ENCODE measurements at places on chromosomes 5 and 9.

- DNase-seq = no peak
Measured at GRCh38 chr9:134458207-134459108, 132.2 kb downstream of the RXRA start.

GRCh38 chr5:115869256-115869795, 27.6 kb downstream of the AP3S1 start:
- DNase-seq = no peak

GRCh38 chr5:150625831-150626746, 14.4 kb upstream of the SYNPO start:
- no peak for DNase-seq

- DNase-seq = no peak
Measured at GRCh38 chr5:113507601-113508000, 5.9 kb upstream of the YTHDC2 start.

DNA sequence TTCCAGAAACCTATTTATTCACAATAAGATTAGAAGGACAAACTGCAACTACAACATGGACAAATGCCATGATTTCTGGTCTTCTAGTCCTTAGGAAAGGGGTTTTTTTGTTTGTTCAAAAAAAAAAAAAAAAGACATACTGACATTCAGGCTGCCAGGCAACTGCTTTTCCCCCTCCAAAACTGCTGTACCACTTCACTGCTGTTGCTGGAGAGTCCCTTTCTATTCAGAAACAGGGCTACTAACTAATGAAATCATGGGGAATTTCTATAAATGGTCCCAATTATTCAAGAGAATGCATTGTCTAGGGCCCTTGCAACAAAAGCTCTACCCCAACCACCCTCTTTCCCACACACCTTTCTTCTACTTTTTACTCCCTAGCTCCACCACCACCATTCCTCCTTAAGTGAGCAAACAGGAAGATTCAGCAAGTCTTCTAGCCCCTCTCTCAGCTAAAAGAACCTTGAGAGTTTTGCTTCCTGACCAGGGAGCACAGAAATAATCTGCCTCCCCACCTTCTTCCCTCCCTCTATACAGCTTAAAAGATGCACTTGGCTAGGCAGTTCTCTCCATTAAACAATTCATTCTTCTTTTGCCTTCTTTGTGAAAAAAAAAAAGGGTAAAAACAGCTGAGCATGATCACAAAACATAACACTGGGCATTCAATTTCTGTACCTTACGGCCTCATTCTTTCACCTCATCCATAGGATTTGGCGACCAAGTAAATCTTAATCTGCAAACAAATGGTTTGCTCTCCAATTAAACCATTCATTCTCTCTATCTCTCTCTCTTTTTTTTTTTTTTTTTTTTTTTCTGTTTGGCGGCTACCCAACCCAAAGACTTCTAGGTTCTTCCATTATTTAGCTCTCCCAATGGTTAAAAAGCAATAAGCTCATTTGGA, 13.8 kb downstream of the ZNF608 start:
- no peak for DNase-seq

GRCh38 chr9:75186767-75187380, 98.6 kb downstream of the OSTF1 start:
- DNase-seq = no peak

GRCh38 chr9:121956808-121957207, 136.3 kb downstream of the TTLL11 start:
- DNase-seq = no peak

DNA sequence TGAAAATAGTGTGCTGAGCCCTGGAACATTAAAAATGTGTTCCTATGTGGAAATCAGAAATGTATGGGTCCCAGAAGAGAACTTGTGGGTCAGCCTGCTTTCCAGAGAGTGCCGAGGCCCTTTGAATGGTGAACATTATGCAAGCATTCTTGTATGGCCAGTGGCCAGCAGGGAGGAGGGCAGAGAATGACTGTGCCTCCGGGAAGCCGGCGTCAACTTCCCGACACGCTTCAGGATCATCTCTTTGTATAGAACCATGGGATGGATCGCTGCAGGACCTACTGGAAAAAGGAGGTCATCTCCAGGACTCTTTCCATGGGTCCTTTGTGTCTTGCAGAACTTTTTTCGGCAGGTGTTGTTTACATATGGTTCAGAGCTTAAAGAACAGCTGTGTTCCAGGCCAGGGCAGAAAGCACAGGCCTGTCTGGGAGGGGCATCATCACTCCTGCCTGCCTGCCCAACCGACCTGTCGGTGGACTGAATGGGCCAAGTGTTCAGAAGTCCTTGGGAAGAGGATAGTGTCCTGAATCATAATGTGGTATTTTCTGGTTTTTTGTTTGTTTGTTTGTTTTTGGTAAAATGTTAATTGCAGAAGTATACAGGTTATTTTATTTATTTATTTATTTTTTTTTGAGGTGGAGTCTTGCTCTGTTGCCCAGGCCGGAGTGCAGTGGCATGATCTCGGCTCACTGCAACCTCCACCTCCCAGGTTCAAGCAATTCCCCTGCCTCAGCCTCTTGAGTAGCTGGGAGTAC, 9.0 kb downstream of the PRRC2B start:
- no peak for DNase-seq

DNA sequence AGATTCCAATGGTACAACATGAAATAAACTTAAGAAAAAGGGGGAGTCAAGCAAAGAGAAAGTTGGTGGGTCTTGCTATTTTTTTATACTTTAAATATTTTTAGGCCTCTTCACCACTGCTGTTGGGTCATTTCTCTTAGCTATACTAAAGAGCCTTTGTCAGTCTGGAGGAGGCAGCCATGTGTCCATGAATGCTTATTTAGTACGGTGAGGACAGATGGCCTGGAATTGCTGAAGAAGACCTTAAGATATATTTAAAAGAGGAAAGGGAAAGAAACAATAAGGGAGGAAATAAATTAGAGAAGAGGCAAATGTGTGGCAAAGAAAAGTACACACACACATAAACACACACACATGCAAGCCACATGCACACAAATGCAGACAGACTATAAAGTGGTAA, 560.5 kb upstream of the MEF2C start:
- no peak for DNase-seq

- no peak for DNase-seq
Measured at GRCh38 chr5:140575309-140575708, 10.7 kb downstream of the SLC35A4 start.

- DNase-seq = no peak
Measured at GRCh38 chr9:115328228-115328627, 210.3 kb upstream of the TNC start.

GRCh38 chr5:80668016-80668969, 13.5 kb upstream of the DHFR start:
- no peak for DNase-seq

DNA sequence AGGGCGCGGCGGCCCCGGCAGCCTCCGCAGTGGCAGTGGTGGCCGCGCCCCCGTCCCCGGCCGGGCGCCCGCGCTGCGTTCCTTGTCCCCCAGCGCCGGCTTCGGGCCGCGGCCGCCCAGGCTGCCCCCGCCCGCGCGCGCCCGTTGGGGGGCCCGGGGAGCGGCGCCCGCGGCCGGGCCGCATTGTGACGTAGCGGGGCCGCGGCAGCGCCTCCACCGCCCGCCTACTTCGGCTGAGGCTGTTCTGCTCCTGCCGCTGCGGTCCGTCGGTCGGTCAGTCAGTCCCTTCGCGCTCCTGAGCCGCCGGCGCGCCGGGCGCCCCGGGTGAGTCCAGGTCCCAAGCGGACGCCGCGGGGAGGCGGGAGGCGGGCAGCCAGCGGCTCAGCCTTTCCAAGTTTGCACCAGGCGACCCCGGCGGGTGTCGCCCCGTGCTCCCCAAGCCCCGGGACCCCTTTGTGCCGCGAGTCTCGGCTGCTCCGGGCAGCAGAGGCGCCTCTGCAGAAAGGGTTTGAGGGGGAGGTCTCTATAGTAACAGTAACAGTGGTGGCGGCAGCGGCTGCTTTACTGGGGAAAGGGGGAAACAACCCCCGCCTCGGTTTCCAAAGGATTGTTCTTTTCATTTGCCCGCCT, at the start of gene SNCAIP:
Gene SNCAIP (plus strand): TSS at position 277 of the 630 bp plus-strand sequence. CDS start 78,898 bp downstream, outside the sequence.
- no peak for DNase-seq

DNA sequence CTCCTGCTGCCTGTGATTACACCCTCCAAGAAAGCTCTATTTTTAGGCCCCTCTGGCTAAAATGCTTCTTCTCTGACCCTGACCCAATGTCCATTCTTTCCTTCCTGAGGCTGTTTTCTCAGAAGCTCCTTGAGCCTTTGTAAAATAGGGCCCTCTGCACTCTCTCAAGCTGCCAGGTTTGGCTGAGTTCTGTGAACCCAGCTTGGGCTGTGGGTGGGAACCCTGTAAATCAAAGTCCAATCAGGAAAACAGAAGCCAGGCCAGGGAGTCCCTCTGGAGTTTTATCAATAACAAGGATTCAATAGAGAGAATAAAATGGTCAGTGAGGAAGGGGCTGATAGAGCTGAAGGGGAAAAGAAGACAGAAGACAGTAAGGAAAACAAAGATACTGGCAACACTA, 43.7 kb upstream of the ERCC6L2 start:
- no peak for DNase-seq

- DNase-seq = peak; percentile 39
Measured at GRCh38 chr9:129665389-129665775, at the start of gene PRRX2. PRRX2 (plus strand) TSS chr9:129665647; CDS start chr9:129665868, 221 bp downstream.

DNA sequence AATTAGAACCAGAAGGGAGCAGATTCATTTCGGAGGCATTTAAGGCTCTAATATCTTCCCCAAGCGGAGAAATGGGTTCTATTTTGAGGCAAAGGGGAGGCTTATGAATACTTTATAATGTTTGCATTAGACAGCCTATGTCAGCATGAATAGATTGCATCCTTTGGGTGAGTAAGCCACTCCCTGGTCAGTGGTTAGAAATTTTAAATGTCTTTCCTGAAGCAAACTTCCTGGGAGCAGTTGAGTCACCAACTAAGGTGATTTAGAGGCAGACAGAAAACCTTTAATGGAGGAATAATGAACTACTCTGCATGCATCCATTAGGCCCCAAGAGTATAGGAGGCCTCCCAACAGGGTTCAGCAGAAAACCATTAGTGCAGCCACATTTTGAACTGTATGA, 204.9 kb downstream of the ELAVL2 start:
- no peak for DNase-seq

- no peak for DNase-seq
Measured at GRCh38 chr5:172546196-172546595, 91.9 kb upstream of the SH3PXD2B start.

- no peak for DNase-seq
Measured at GRCh38 chr5:59069438-59070079, 486.7 kb downstream of the RAB3C start.

GRCh38 chr5:132098151-132098594, 24.6 kb downstream of the CSF2 start:
- no peak for DNase-seq

- DNase-seq = no peak
Measured at GRCh38 chr5:160744268-160745101, 107.5 kb downstream of the ATP10B start.

DNA sequence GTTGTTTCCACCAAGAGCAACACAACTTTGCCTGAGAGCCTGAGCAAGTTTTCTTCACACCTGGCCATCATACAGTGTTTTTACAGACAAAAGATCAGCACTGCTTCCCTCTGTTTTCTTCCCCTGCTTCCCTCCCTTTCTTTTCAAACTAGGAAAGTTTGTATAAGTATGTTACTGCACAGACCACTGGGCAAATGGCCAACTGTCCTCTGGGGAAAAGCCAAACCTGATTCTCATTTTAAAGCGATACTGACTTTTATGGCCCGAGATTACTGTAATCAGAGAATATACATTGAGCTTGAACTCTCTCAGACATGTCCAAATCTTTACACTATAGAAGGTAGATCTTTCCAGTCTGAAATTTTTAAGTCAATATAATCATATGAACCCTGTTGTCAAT, 415.0 kb downstream of the NFIB start:
- DNase-seq = no peak

- DNase-seq = no peak
Measured at GRCh38 chr9:107198718-107199117, 84.4 kb upstream of the RAD23B start.

GRCh38 chr5:33008751-33009418, 297.8 kb downstream of the NPR3 start:
- DNase-seq = no peak

DNA sequence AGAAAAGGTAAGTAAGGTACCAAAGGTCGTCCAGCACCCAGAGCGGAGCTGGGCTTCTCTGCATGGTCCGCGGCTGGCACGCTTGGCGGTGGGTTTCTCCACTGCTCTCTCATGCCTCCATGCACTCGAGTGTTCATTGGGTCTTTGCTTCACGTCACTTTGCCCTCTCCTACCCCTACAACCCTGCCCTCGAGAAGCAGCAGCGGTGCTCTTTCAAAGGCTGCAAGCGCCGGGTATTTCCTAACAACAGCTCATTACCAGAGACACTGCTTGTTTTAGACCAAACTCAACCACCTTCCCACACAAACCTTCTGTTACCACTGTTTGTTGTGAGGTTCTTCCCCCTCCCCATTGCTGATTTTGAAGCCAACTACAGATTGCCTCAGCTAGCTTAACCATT, 21.5 kb upstream of the ZBTB34 start:
- DNase-seq = no peak

GRCh38 chr5:149220750-149221149, 50.9 kb upstream of the AFAP1L1 start:
- DNase-seq = no peak

- no peak for DNase-seq
Measured at GRCh38 chr9:71901695-71902597, 9.0 kb downstream of the ABHD17B start.

DNA sequence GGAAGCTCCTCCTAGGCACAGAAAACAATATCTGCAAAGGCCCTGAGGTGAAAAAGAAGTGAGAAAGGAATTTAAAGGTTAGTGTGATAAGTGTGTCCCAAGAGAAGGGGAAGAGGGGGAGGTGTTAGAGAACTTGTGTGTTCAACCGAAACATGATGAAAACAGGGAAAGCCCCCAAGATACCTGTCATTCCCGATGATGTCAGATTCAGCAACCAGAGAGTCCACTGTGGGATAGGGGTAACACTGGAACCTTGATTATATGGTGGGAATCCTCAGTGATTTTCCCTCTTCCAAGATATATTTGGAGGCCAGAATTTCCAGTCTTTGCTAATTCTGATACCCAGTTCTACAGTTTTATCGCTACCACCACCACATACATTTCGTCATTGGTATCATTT, 15.5 kb upstream of the BNC2 start:
- DNase-seq = no peak

DNA sequence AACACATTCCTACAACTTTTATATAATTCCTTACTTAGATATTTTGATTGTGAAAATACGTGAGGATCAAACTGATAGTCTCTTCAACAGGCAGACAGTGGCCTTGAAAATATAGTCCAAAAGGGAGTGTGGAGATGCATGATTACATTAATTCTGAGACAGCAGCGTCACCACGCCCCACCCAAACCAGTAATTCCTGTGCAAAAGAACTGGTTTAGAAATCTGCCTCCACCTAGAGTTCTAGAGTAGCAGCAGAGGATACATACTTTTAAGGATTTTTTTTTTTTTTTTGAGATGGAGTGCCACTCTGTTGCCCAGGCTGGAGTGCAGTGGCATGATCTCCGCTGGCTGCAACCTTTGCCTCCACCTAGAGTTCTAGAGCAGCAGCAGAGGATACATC, 1.6 kb upstream of the TUT7 start:
- DNase-seq = no peak

- DNase-seq = no peak
Measured at GRCh38 chr9:73104342-73104741, 47.3 kb upstream of the ANXA1 start.

- DNase-seq = no peak
Measured at GRCh38 chr9:129236441-129237145, 58.5 kb upstream of the IER5L start.
